ENCODE measurements at places on chromosomes 13 and 19.

GRCh38 chr13:107743983-107744382, 471.4 kb downstream of the LIG4 start:
- DNase-seq, result no peak

GRCh38 chr19:40270362-40271089, 14.6 kb downstream of the AKT2 start:
- DNase-seq, result no peak

DNA sequence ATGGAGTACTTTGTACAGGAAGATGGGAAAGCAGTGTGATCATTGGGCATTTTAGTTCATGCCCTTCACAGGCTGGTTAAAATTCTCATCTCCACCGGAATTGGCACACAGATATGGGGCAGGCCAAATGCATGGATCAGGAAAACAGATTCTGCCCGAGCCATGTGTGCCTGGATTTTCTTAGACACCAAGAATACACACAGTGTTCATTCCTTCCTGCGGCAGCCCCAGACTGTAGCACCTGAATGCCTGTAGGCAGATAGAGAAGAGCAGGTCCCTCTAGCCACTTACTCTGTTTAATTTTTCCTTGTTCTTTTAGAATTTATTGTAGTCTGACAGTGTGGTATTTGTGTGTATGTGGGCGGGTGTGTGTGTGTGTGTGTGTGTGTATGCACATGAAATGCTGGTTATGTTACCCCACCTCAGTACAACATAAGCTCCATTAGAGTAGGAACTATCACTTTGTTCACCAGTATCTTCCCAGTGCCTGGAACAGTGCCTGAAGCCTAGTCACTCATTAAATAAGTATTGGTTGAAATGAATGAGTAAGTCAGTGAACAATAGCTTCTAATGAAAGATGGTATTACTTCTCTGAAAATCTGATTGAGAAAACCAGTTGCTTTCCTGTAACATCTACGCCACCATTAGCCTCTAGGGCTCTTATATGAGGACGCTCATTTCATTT, 41.7 kb downstream of the FRY start:
- no peak for DNase-seq

DNA sequence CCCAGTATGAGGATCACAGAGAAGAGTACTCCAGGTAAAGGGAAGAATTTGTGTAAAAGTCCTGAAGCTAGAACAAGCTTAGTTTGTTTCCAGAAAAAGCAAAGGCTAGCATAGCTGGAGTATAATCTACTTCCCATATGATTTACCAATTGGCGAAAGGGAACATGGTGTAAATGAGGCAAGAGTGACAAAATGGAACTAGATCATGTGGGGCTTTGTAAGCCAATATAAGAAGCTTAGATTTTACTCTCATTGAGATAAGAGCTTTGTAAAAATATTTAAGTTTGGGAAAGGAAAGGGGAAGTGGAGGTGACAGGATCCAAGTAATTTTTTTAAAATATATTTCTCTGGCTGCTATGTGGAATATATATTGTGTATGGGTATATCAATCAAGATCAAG, 234.9 kb downstream of the KCTD12 start:
- no peak for DNase-seq

DNA sequence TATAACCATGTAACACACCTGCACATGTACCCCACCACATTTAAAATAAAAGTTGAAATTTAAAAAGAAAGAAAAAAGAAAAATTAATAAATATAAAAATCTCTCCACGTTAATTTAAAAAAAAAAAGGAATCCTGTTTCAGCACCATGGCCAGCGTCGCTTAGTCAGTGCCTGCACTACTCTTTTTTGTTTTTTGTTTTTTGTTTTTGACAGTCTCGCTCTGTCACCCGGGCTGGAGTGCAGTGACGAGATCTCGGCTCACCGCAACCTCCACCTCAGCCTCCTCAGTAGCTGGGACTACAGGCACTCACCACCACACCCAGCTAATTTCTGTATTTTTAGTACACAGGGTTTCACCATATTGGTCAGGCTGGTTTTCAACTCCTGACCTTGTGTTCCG, 835.9 kb downstream of the UQCRFS1 start:
- DNase-seq, result no peak
